Activated CD4-positive, alpha-beta T cell treated with anti-CD3 and anti-CD28 coated beads, Interleukin-2, amount 10 ng/mL, durations not matched to agents 7 days and 5 days (primary cell): ENCODE measurements at places on chromosomes 6 and 20.

DNA sequence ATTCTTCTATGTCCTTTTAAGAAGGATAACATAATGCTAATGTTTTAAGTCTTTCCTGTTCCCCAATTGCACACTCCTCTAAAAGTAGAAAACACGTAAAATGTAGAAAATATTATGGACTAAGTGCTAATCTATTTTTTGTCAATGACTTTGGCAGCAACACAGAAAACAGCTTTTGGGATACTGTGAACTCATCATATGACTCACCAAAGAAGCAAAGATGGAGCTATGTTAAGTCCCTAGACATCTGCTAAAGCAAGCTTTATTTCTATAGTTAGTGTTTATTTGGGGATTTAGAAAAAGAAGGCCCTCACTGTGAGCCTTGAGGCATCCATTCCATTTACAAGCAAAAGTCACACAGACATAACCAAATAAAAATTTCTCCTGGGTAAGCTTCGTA is 23.0 kb downstream of the OPN5 start:
- DNase-seq = no peak

DNA sequence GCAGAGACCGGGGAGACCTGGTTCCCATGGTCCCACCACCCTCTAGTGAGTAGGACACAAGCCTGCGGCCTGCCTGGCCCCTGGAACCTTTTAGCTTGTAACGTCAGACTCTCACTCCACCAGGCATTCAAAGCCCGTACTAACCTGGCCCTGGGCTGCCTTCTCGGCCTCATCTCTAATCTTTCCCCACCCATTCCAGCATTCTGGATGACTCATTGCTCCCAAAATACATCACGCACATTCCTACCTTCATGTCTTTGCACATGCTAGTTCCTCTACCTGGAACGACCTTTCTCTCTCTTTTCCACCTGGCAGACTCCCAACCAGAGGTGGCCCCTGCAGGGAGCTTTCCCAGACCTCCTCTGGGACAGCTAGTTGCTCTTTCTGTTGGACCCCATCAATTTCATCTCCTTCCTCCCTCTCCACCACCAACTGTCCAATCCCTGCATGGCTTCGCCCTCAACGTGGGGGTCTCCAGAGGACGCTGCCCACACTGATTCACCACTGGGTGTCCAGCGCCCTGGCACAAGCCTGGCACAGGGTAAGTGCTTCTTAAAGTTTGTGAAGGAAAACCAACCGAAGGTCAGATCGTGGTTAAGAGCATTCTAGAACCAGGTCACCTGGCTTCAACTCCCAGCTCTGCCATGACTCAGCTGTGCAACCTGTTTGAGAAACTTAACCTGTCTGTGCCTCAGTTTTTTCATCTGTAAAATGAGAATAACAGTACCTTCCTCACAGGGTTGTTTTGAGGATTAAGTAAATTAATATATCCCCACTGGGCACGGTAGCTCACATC is 35.2 kb downstream of the JPH2 start:
- DNase-seq = no peak

DNA sequence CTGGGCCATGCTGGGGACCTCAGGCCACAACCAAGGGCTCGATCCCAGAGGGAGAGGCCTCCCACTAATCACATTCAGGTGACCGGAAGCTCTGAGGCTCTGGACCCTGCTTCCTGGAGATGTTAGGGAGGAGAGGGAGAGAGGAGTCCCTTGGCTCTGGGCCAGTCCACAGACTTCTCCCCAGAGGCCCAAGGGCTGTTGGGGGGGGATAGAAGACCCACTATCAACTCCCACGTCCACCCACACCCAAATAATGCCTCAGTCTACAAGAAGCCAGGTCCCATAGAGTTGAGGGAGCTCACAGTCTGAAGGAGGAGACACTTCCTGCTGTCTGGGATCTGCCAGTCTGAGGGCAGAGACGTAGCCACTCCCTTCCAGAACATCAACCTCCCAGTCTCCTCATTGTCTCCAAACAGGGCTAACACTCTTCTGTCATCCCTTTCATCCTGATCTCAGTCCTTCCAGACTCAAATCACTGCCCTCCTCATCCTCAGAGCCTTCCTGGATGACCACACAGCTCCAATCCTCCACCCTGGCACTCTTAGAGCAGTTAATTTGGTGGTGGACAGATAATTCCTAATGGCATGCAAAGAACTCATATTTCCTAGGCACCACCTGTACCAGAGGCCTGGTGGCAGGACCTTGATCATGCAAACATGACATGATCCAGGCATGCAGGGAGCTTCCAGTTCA is 69.9 kb downstream of the MRPL14 start:
- no peak for DNase-seq

GRCh38 chr6:40671694-40672050 is 84.5 kb upstream of the LRFN2 start:
- DNase-seq = no peak

DNA sequence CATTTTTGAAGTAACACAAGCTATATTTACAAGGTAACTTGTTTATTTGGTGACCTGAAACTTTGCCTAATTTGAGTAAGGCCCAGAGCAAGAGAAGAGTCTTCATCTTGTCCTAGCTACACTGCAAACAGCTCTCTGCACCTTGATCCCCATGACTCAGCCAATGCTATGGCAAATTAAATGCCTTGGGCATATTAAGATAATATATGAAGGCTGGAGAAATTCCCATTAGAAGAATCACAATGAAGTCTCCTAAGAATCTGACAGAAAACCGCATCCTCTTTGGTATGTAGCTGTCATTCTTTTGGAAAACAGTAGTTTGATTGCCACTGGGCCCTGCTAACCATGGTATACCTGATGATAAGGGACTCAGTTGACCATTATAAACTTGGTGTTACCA is 204.5 kb downstream of the UBE3D start:
- DNase-seq = no peak

DNA sequence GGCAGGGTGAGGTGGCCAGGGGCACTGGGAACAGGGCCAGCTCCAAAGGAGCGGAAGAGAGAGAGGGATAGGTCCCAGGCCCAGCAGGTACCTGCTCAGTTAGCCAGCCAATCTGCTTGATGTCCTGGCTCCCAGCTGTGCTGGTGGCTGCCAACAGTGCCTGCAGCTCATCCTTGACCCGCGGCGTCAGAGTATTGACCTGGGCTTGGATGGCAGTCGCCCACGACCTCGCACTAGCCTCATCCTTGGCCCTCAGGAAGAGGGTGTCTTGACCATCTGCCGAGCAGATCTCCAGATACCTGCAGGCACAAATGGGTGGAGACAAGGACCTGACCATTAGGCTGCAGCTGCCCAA is 11.1 kb upstream of the CDK5RAP1 start:
- no peak for DNase-seq

- DNase-seq = no peak
Measured at GRCh38 chr6:30263734-30264133, 50.5 kb upstream of the TRIM26 start.

- no peak for DNase-seq
Measured at GRCh38 chr6:36349240-36349639, 12.6 kb upstream of the BNIP5 start.

DNA sequence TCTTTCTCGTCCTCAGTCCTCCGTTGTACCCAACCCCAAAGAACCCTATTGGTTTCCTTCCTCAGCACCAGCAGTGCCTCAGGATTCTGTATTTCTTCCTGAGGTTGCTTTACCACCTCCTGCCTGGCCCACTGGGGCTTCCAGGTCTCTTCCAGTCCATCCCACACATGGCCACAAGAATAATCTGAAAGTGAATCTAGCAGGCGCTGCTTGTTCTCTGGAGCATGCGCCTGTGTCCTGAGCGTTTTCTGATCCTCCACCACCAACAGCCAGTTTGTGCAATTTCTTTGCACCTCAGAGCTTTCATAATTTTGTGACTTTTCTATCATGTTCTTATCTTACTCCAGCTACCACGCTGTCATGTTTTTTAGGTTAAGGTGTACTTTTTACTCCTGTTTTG is 11.6 kb upstream of the HSP90AB1 start:
- DNase-seq = no peak

- DNase-seq = no peak
Measured at GRCh38 chr6:112683926-112684325, 336.8 kb downstream of the RFPL4B start.

DNA sequence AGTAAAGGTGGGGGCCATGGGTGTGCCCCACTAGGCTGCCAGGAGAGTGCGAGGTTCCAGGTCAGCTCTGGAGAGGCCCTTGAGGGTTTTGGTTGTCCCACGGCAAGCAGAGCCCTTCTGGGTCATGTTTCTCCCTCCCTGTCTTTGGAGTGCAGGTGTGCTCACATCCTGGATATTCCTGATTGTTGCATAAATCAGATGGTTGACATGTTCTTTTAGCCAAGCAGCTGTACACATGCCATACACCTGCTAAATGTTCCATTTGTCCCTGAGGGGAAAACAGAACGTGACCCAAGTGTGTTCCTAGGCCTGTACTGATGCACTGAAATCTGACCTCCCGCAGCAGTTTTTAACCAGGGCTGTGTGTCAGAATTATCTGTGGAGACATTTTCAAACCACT is 77.5 kb upstream of the BEND3 start:
- DNase-seq = no peak

GRCh38 chr6:5632348-5632935 is 371.1 kb downstream of the FARS2 start:
- DNase-seq = no peak

DNA sequence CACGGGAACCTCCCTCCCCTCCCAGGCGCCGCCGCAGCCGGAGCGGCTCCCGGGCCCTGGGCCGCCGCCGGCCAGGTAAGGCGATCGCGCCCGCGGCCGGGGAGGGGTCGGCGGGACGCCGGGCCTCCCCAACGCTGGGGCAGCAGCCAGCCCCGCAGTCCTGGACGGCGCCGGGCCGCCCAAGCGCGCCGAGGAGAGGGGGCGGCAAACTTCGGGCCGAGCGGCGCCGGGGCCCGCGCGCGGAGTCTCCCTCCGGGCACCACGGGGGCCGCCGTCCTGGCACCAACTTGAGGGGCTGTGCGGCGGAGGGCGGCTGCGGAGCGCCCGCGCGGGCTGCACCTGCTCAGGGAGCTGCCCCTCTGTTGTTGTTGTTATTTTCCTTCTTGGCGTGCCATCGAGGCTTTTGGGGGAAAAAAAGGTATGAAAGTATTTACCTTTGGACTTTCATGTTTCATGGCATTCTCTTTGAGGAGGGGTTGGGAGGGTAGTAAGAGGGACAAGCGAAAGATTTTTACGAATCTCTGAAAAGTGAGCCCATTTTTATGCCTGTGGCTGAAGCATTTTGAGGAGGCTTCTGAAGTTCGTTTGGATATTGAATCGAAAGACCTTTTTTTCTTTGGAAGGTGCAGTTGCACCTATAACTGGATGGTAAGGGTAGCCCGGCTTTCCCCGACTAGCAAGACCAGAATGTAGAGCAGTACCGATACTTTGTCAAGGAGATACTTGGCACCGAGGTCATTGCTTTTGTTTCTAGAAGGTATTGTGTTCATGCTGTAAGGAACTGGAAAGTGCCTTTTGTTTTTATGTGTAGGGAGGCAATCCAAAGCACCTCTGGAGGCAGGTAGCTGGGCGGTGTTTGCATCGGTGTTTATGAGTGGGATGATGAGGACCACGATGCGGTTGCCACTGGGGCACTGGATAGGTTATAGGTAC is at the start of gene RNF182:
Gene RNF182 (plus strand): TSS at position 4 of the 933 bp plus-strand sequence. CDS start 52,168 bp downstream, outside the sequence.
- DNase-seq = peak; percentile 43

DNA sequence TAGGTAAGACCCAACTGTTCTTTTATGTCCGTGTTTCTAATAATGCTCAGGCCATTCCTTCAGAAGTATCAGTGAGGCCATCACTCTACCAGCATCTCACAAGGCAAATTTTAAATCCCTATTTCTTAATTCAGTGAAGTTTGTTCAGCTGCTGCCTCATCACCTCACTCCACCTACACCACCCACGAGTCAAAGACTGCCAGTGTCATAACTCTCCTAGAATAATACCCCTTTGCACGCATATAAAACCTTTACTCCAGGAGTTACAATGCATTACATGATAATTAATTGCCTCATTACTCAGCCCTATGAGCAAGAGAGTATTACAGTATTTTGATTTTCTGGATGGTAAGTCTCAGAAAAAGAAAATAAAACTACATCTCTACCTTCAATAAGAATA is 793.6 kb downstream of the TFAP2A start:
- DNase-seq = no peak

DNA sequence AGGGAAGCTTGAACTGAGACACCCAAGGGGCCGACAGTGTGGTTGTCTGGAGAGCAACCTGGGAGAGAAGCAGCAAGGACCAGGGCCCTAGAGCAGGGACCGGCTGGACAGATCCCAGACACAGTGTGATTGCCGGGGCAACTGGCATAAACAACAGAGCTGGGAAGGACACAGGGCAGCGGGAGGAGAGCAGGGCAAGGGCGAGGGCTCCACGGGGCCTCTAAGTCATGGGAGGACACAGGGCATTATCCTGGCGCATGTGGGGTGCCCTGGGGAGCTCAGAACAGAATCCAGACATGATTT is 31.1 kb upstream of the CCR6 start:
- DNase-seq = no peak

GRCh38 chr6:52016915-52017748 is 70.3 kb downstream of the PKHD1 start:
- no peak for DNase-seq
